ENCODE measurements at places on chromosomes 12 and 14.

DNA sequence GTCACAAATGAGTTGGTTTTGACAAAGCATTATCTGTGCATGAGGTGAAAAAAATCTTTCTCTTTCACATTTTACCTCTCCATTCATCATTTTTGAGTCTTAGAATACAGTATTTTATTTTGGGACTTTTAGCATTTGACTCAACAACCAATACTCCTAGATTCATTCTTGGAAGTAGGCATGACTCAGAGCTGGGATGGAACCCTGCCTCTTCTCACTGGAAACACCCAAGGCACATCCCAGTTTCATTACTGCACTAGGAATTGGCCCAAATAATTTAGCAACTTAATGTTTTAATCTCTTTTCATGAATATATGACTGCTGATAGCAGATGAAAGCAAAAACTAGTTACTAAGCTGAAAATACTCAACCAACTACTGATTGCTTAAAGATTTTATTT is 3.3 kb upstream of the PDZRN4 start:
- DNase-seq, result no peak

GRCh38 chr12:91406920-91407341 is 224.3 kb upstream of the DCN start:
- no peak for DNase-seq

DNA sequence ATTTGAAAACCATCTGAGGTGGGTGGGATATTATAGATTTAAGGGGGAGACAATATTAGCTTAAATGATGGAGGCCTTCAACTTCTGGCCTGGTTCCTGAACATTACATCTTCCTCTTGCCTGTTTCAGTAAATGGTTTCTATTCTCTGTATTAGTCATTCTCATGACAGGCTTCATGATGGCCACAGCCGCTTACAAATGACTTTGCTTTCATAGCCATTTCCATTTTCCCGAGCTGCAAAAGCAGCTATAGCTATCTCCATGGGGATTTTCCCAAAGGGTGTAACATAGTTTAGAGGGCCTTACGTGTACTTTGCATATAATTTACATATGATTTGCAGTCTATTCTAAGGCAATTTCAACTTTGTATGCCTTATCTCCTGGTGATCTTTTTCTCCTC is 121.8 kb downstream of the NRXN3 start:
- DNase-seq, result no peak

GRCh38 chr12:75041472-75041871 is 168.2 kb downstream of the KCNC2 start:
- DNase-seq, result no peak

- DNase-seq, result no peak
Measured at GRCh38 chr12:122407208-122407607, 15.3 kb downstream of the CLIP1 start.

GRCh38 chr12:26465419-26466097 is 270.2 kb downstream of the SSPN start:
- DNase-seq, result no peak

- no peak for DNase-seq
Measured at GRCh38 chr14:61768240-61768639, 6.0 kb downstream of the SNAPC1 start.

DNA sequence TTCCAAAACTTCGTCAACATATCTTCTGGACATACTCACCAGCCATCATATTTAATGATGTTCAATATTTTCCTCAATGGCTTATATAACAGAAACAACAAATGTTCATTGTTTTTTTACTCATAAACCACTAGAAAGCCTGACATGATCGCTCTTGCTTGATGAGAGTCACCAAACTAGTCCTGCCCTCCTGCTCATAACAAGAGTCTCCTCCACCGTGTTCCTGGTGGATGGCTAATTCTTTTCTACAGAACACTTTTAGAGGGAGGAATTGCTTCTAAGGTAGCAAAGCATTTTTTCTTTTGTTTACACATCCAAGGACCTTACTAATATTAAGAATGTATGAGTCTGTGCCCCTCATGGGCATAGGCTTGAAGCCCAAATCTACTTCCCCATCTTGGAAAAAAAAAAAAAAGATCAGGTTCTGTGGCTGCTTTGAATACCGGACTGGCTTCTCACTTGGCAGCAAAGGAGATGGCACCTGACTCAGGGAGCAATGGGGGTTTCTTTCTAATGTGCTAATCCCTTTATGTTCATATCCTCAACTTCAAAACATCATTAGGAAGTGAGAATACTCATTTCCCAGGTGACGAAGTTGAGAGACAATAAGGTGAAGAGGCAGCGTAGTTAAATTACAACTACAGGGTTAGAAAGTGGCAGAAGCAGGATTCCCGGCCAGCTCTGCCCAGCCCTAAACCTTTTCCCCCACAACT is 188.8 kb downstream of the EPS8 start:
- no peak for DNase-seq

- DNase-seq, result no peak
Measured at GRCh38 chr12:27176765-27177164, 67.3 kb upstream of the STK38L start.

GRCh38 chr14:97058074-97058467 is 260.9 kb downstream of the VRK1 start:
- DNase-seq, result no peak

DNA sequence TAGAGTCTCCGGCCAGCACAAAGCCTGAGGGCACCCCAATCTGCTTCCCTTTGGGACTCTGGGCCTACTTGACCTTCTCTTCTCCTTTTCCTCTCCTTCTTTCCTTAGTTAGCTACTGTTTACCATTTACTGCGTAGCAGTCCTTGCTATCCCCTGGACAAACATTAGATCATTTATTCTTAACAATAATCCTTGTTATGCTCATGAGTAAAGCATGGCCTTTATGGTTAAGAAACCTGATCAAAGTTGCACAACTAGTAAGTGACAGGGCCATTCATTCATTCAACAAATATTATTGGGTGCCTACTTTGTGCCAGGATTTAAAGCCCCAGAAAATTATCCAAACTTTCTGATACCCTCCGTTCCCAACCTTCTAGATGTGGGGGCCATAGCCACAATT is 3.2 kb upstream of the HDAC7 start:
- no peak for DNase-seq

GRCh38 chr14:92785667-92786426 is 8.3 kb upstream of the GOLGA5 start:
- DNase-seq, result no peak

- DNase-seq, result no peak
Measured at GRCh38 chr14:77224212-77224611, 42.6 kb downstream of the TMEM63C start.

- DNase-seq, result no peak
Measured at GRCh38 chr12:26373606-26374495, 178.5 kb downstream of the SSPN start.

- DNase-seq, result no peak
Measured at GRCh38 chr12:51320311-51320694, 3.7 kb downstream of the BIN2 start.

GRCh38 chr12:117045160-117046010 is 53.8 kb downstream of the TESC start:
- DNase-seq, result no peak

GRCh38 chr12:114678028-114678427 is 5.9 kb downstream of the TBX3 start:
- DNase-seq, result no peak

DNA sequence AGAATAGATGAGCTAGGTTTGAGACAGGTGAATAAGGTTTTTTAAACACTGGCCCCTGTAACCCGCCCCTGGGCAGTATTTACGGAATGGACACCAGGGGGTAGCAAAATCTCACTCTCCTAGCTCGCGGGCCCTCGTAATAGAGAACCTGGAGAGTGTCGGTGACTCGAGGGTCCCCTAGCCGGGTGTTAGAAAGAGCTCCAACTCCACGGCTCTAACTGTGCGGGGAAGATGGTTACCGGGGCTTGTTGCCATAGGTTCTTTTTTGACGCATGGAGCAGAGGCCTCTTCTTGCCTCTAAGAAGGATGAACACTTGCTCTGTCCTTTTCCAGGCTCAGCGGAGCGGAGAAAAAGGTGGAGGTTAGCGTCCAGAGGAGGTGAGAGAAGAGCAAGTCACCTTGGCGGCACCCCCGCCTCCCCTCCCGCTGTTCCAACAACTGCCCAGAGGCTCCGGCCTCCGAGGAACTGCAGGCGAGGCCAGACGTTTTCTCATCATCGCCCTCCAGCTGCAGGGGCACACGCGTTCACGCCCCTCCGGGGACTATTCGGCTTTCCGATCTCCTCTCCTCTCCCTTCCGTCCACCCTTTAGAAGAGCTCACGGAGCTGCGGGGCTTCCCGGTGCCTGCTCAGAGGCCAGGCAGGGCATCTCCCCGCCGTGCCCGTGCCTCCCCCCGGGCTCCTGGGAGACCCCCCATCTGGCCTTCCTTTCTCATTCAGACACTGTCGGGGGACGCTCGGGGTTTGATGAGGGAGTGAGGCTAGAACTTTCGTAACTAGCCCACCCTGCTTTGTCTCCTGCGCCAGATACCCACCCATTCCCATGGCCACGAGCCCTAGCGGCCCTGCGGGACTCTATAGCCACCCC is 1.4 kb upstream of the ARHGEF40 start:
- peak; percentile 51 for DNase-seq

GRCh38 chr12:18861287-18861858 is 123.5 kb downstream of the CAPZA3 start:
- no peak for DNase-seq

DNA sequence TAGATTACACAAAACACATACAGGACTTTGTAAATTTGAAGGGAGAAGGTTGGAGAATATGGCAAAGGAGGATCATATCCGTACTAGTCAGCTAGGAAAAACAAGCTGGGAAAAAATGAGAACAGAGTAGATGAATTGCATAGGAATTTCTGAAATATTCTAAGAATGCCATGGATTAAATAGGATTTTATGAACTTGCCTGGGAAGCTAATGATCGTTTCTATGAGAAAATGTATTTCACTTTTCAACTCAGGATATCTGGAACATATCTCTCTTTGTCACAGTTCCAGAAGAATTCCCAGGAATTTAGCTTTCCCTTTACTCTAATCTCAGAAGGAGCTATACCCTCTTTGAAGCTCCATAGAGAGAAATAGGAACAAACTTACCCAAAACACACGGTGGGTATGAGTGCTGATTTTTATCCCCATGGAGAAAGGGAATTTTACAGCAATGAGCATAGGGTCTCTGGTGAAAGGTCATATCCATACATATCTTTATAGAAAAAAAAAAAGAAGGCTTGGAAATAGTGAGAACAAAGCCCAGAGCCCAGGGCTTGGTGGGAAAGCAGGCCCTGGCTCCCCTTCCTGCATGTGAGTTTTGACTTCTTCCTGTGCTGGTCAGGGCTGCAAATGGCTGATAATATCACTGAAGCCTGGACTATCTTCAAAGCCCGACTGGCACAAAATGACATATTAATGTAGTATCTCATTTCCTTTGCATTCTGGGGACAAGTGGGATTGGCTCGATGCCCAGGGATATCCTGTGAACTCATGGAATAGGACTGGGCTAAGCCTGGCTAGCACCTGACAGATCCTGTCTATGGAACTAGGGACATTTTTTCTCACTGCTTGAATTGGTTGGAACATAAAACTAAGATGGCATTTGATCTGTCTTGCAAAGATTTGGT is 136.3 kb downstream of the AEBP2 start:
- DNase-seq, result no peak

DNA sequence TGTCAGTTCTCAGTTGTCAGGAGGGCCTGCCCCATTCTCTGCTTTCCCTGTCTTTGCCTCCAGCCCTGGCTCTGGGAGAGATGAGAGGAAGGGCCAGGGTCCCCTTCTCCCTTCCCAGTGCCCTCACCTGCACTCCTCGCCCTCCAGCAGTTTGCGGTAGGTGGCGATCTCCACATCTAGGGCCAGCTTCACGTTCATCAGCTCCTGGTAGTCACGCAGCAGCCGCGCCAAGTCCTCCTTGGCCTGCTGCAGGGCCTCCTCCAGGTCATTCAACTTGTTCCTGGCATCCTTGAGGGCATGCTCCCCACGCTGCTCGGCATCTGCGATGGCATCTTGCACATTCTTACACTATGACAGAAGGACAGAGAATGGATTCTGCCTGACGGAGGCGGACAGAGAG is 5.4 kb downstream of the KRT2 start:
- no peak for DNase-seq

- no peak for DNase-seq
Measured at GRCh38 chr14:71235875-71236274, 328.6 kb downstream of the PCNX1 start.

GRCh38 chr14:89721956-89722355 is 232.6 kb downstream of the EFCAB11 start:
- no peak for DNase-seq

DNA sequence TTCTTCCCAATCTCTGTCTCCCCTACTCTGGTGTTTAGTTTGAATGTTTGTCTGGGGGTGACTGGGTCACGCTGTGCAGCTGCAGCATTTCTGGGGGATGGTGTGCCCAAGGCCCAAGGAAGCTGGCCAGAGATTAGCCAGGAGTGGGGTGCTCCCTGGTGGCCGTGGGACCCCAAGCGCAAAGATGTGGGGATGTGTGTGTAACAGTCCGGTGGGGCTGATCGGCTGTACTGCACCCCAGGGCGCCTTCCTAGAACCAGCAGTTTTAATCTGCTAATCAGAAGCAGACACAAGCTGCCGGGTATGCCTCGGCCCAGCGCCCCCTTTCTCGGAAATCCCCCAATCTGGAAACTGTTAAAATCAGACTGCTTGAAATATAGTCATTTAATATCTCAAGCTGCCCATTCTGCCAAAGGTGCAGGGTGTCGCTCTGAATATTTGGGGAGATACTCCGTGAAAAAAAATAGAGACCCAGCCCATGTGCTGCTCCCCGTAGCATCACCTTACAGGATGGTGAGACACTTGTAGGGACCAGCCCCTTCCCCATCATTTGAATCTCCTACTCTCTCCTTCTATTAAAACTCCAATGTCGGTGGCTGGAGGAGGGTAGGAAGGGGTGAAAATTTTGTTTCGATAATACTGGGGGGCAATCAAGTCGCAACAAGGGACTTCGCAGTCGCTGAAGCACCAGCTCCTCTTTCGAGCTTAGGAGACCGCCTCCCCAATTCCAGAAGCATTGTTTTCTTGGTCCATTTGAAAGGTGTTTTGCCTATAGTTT is 4.3 kb downstream of the HOXC9 start:
- no peak for DNase-seq

- no peak for DNase-seq
Measured at GRCh38 chr12:94730847-94731246, 80.5 kb upstream of the TMCC3 start.

GRCh38 chr12:31897781-31898503 is 61.3 kb upstream of the RESF1 start:
- no peak for DNase-seq

DNA sequence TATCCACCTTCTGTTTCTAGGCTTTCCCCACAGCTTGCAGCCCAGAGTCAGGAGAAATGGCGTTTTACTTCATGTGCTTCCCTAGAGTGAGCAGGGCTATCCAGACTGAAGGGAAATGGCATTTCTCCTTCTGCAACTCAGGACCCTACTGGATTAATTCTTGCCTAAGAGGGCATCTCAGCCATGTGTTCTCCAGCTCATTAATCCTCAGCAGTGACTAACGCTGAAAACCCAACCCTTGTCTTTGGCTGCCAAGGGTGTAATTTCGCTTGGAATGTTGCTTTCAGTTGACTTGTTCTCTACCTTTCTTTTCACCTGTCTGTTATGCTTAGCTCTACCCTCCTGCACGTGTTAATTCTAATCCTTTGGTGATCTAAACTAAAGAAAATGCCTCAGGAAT is 21.0 kb upstream of the EMP1 start:
- no peak for DNase-seq
